ENCODE measurements at places on chromosomes 12 and 14.

DNA sequence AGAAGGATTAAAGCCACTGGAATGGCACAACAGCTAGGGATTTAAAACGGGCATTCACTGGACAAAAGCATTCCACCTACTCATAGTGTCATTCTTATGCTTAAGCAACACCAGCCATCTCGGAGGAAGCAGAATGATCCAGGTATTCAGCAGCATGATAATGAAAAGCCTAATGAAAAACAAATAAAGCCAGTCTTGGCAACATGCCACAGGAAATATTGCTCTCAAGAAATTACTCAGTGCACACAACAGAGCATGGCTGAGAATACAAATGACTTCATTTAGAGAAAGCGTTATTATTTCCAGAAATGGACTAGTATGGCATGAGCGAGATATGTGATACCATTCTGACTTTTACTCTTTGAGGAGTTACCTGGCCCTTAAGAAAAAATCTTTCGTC lies 442.2 kb downstream of the APAF1 start:
- DNase-seq: no peak

DNA sequence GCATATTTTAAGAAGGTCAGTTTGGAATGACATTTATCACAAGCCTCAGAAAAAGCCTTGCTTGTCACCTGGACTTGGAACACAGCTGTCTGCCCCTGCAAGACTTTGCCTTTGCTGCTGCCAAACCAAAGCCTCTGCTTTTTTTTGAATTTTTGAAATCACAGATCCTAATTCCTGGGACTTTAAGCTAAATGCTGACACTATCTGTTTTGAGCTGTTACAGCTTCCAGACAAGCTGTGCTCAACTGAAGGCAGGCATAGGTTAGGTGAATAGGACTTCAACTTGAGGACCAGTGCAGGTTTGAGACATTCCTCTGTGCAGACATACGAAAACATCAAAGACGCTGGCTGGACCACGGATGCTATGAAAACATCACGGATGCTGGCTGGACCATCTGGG lies 11.3 kb upstream of the CDKN3 start:
- DNase-seq: no peak

DNA sequence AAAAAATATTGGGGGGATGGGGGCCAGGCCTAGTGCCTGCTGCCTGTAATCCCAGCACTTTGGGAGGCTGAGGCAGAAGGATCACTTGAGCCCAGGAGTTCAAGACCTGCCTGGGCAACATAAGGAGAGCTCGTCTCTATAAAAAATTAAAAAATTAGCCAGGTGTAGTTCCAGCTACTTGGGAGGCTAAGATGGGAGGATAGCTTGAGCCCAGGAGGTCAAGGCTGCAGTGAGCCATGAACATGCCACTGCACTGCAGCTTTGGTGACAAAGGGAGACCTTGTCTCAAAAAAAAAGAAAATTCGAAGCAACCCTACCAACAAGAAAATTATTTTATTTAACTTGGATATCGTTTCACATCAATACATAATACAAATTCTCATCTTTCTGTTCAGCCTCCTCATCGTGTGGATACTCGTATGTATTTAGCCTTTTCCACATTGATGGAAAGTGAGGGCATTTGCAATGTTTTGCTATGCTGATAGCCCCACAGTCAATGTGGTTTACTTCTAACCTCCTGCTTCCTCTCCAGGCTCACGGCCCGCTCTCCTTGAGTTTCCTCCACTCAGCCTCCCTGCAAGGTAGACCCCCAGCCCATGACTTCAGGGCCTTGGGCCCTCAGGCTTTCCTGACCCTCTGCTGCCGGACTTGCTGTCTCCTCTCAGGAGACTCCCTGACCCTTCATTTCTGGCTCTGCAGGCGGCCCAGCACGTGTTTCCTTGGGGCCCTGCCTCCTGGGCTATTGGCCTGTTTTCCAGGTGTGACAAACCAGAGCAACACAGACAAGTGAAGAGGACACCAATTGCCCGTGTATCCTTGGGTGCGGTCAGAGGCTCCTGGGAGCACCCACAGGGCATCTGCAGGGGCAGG lies 54.8 kb downstream of the NFKBIA start:
- DNase-seq: no peak

GRCh38 chr14:80117876-80118275 lies 93.4 kb downstream of the DIO2 start:
- DNase-seq: no peak

GRCh38 chr14:92780444-92781232 lies 13.5 kb upstream of the GOLGA5 start:
- no peak for DNase-seq

DNA sequence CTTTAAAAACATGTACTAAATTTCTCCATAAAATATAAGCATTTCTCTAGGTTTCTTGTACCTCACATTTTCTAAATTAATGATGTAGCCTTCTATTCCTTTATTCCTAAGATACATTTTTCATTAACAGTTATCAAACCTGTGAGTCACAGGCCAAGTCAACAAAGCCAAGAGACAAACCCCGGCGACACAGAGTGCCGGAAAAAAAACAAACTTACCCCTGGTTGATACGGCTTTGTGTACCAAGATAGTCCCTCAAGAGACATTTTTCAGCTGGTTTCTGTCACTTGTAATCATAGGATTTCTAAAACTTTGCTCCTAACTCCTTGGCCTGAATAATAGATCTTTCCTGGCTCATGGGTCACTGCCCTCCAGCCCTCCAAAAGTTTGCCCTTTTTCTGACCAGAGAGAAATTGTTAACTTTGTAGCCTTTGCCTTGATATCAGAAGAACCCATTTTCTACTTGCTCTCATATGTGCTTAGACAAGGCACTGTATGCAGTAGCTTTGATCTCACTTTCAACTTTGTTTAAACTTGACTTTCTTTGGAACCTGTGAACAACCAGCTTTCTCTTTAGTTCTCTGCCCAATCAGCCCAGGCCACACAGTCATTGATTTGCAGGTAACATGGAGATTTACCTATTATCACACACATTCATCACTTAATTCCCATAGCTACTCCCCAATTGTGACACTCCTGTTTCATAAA lies 172.2 kb downstream of the PRKD1 start:
- DNase-seq: no peak

Measured in memory B cell (primary cell).